ENCODE measurements at places on chromosomes 1 and 21.

- DNase-seq: no peak
Measured at GRCh38 chr1:153291514-153291913, 21.2 kb downstream of the PGLYRP3 start.

DNA sequence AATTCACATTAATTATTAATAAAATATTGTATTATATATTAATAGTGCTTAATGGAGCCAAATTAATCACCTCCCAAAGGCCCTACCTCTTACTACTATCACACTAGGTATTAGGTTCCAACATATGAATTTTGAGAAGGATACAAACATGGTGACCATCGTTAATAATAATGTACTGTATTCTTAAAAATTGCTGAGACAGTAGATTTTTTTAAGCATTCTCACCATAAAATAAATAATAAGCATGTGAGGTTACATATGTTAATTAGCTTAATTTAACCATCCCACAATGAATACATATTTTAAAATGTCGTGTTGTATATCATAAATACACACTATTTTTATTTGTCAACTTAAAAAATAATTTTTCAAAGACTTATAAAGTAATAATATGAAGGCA is 299.2 kb upstream of the NR5A2 start:
- no peak for DNase-seq

GRCh38 chr1:26999440-26999987 is 6.0 kb downstream of the TRNP1 start:
- DNase-seq: no peak

- no peak for DNase-seq
Measured at GRCh38 chr1:7852804-7853683, at the start of gene UTS2. UTS2 (minus strand) TSS chr1:7853065; CDS start chr1:7853003, 62 bp downstream.

GRCh38 chr1:18546026-18546425 is 65.3 kb downstream of the KLHDC7A start:
- no peak for DNase-seq

DNA sequence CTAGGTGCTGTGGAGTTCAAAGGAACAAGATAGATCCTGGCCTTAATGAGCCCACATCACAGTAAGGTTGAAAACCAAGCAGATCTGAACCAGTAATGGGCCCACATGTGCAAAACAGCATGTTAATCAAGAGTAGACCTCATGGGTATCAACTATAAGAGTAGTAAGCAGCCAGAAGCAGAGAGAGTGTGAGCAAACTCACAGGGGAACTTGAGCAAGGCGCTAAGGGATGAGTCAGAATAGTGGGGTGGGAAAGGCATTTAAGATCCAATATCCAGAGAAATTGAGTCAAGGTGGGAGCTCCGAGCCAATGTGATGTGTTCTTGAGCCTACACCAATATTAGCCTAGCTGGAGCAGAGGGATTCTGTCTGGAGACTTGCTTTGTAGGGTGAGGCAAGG is 52.4 kb upstream of the GJA5 start:
- DNase-seq: no peak

- DNase-seq: no peak
Measured at GRCh38 chr1:109740615-109741373, at the start of gene GSTM3. GSTM3 (minus strand) TSS chr1:109741038; CDS start chr1:109740287, 751 bp downstream.

GRCh38 chr1:2945821-2946231 is 75.4 kb upstream of the ACTRT2 start:
- DNase-seq: no peak

DNA sequence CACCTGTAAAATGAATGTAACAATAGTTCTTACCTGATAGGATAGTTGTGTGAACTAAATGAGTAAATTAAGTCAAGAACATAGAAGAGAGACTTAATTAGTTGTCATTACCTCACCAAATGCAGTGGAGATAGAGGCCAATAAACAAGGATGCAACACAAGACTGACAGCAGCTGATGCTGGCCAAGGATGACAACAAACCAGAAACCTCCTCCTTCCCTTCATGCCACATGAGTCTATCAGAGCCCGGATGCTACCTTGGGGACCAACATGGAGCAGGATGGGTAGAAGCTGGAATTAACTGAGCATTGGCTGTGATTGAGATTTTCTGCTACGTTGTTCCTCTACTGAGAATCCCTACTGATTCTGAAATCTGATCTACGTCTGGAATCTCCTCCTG is 30.3 kb upstream of the USP1 start:
- DNase-seq: no peak

- peak; percentile 86 for DNase-seq
Measured at GRCh38 chr1:159945483-159946241, at the start of gene IGSF9. IGSF9 (minus strand) TSS chr1:159945613; CDS start chr1:159943454, 2,159 bp downstream.

DNA sequence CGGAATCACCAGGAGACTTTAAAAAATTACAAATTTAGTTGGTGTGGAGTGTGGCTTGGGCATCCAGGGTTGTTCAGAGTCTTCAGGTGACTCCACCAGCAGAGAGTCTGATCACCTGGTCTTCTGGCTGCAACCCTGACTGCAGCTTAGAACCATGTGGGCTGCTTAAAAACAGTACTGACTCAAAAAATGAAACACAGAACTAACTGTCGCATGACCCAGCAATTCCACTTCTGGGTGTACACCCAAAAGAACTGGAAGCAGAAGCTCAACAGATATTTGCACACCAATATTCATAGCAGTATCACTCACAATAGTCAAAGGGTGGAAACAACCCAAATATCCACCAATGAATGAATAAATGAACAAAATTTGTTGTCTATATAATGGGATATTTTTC is 17.3 kb downstream of the TLR5 start:
- no peak for DNase-seq

GRCh38 chr1:230114237-230114651 is 47.2 kb downstream of the GALNT2 start:
- no peak for DNase-seq

- DNase-seq: no peak
Measured at GRCh38 chr1:199878823-199879222, 148.7 kb upstream of the NR5A2 start.

DNA sequence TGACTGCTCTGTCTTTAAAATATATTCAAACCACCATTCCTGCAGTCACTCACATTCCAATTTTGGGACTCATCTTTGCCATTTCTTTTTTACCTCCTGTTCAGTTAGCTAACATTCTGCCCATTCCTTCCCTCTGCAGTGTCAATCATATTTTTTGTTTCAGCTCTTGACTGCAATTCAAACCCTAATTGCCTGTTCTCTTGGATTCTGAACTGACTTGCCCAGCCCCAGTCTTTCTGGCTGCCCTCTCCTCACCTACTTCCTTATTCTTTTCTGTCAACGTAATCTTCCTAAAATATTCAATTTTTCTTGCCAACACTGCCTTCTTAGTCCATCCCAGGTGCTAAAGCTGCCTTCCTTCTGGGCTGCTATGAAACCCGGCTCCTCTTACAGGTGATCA is 6.1 kb downstream of the PRDM2 start:
- no peak for DNase-seq

- no peak for DNase-seq
Measured at GRCh38 chr21:36059823-36060158, 535 bp downstream of the SETD4 start.

GRCh38 chr1:153231363-153231762 is 14.0 kb downstream of the PRR9 start:
- no peak for DNase-seq

Measured in Ammon's horn (tissue), 1 donor.